Muscle of leg (tissue), 16 donors: ENCODE measurements at places on chromosomes 3 and 15.

DNA sequence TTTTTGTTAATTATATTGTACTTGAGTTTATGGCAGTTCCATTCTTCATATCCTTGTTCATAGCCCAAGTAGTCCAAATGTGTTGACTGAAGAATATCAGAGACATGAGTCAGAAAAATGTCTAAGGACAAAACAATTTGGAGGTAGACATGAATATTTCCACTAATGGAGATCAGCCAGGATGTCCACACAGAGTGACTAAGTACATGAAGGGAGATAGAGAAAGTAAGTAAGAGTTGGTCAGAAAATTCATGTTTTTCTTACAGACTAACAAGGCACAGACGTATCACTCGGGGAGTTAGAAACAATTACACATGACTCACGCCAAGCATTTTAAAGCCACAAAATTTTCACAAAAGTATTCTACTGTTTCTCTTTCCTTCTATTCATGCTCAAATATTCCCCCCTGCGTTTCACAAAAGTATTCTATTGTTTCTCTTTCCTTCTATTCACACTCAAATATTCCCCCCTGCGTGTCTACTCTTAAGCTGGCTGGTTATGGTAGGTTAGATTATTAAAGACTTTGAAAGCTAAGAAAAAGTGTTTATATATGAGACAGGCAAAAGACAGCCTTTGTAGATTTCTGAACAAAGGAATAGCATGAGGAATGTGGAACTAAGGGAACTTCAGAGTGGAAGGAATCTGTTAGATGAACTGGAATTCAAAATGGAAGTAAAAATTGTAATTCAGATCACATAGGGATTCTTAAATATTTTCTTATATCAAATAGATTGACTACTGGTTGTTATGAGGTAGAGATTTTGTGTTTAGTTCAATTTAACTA is 648.7 kb upstream of the CCDC54 start:
- DNase-seq: no peak

GRCh38 chr3:156479604-156480003 is 75.3 kb downstream of the SSR3 start:
- peak; percentile 46 for DNase-seq

DNA sequence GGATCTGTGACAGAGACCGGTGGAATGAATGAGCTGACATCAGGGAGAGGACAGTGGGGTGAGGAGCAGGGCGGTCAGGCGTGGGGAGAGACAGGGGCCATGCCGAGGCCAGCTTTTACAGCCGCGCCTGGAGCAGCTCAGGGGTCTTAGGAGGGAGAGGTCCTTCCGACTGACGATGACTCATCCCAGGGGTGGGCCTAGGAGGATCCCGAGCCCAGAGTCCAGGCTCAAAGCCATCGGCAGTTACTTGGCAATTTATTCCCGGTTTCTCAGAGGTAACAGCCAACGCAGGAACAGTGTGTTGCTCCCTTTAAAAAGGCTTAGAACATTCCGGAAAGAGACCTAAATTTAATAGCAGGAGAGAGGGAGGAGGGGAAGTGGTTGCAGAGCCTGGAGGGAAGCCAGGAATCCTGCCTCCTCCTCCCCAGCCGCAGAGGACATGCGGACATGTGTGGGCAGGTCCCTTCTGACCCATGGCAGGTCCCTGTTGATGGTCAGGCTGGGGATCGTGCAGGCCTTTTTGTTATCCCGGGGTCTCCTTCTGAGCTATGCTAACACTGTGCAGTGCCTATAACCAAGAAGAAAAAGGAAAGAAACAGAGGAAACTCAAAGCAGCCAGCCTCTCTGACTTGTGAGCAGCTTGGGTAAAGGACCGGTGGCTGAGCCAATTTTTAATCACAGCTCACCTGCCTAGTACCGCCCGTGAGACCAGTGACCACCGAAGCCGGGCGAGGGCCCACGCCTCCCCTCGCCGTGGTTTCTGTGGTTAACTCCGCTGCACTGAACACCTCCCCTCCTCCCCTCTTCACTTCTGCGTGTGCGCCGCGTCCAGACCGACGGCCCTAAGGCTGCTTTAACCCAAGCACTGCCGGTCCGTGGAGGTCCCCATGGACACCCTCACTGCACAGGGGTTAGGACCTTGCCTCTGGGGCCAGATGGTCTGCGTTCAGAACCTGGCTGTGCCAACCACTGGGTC is 392.4 kb upstream of the PROK2 start:
- DNase-seq: peak; percentile 88

GRCh38 chr3:48014358-48014757 is 1.9 kb downstream of the MAP4 start:
- no peak for DNase-seq

DNA sequence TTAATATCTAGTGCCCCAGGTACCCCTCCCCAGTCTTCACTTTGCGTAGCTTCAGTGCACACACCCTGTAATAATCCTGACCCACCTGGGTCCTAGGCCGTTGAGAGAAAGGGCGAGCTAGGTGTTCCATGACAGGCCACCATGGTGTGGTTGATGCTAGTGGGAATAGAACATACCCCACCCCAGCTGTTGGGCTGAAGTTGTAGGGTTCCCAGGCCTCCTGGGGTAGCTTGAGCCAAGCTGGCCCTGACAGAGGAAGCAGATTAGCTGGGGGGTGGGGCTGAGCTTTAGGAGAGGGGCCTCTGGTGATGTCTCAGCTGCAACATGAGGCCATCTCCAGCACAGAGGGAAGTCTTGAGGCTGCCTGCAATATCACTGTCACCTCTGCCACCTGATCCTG is 40.5 kb downstream of the RAB11A start:
- DNase-seq: no peak

GRCh38 chr3:125662675-125663074 is 67.4 kb upstream of the OSBPL11 start:
- no peak for DNase-seq

DNA sequence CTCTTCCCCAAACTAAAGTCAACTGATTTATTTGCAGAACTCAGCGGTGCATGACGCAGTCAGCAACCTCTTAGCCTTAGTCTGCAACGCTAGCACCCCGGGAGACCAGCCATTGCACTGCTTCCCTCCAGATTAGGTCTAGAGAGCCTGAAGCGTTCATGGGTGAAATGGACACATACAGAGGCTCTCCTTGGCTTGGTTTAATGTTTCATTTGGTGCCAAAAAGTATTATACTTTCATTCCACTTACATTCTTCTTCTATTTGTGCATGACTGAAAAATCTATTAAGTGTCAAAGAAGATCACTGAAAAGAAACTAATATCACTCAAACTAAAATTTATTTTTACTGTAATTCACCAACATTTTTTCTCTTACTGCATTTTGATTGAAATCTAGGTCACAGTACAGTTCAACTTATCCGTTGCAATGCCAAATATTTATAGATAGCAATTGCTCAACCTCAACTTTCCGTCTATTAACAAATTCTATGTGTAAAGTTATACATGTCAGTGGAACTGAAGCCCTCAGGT is 116.2 kb downstream of the ROBO1 start:
- DNase-seq: peak; percentile 11

DNA sequence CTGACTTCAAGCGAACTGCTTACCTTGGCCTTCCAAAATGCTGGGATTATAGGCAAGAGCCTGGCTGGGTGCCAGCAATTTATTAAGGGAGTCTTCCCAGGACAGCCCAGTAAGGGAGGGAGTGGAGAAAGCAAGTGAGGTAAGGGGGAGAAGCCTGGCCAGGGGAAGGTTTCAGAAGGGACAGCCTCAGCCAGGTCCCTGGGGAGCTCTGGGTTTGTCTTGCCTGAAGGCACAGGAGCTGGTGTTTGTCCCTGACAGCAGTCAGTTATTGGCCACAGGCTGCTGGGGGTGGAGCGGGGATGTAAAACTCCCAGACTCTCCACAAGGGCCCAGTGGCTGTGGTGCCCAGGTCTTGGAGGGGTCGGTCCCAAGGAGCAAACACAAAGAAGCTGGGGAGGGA is 33.0 kb upstream of the CDCP1 start:
- DNase-seq: no peak

DNA sequence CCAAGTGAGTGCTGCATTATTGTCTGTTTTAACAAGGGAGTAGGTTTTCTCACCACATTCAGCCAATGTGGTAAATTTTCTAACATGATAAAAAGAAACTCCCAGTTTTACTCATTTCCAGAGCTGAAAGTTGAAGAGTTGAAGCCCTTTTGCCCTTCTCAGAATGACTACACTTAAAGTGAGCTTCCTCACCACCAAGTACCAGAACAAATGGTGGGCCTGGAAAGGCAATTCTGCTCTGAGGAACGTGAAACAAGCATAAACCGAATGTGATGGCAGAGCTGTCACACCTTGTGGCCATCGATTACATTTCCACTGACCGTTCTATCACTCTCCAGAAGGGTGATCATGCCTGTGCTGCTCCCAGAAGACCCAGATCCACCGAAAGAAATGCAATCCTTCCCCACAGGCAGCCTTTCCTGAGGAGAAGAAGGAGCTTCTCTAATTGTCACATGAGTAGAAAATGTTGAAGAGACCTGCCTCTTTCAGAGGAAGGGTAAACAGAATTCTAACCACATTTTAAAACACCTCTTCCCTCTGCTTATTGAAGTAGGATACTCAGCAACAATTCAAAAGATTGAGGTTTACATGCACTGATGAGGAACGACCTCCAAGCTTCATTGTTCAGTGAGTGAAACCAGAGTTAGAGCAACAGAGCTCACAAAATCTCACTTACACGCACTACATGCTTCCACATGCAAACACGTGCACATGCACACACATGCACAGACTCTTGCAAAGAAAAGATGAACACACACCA is 21.4 kb upstream of the CCR9 start:
- DNase-seq: no peak

DNA sequence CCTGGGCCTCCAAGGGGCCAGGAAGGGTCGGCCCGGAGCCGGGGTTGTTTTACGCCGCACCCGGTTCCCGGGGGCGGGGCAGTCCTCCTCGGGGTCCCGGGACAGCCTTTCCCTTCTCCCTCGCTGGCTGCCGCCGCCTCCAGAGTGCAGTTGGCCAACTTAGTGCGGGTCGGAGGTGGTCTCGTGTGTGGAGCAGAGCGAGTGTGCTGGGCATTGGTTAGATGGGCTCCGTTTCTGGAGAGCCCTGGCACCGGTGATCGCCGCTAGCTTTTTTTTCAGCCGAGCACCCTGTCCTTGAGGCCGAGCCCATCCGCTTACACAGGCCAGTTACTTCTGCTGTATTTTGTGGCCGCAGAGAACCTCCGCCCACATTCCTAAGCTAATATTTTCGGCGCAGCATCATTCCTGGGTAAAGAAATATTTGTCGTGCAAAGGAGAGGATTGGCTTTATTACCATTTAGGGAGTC is 585 bp downstream of the KIF23 start:
- peak; percentile 75 for DNase-seq

- no peak for DNase-seq
Measured at GRCh38 chr3:170750478-170750830, 119.5 kb downstream of the RPL22L1 start.

- no peak for DNase-seq
Measured at GRCh38 chr3:168251371-168251770, 155.6 kb upstream of the GOLIM4 start.
